ENCODE measurements at places on chromosomes 16 and 17. TPM values are rescaled to one million over a fixed set of nuclear protein-coding genes. Genes with fewer than 3 reads are reported as not detected.

KRTAP4-9 gene
- not detected for total RNA-seq

TUBB3 gene
- 3.4 TPM for total RNA-seq

ASGR1 gene
- total RNA-seq = 0.90 TPM

DNA sequence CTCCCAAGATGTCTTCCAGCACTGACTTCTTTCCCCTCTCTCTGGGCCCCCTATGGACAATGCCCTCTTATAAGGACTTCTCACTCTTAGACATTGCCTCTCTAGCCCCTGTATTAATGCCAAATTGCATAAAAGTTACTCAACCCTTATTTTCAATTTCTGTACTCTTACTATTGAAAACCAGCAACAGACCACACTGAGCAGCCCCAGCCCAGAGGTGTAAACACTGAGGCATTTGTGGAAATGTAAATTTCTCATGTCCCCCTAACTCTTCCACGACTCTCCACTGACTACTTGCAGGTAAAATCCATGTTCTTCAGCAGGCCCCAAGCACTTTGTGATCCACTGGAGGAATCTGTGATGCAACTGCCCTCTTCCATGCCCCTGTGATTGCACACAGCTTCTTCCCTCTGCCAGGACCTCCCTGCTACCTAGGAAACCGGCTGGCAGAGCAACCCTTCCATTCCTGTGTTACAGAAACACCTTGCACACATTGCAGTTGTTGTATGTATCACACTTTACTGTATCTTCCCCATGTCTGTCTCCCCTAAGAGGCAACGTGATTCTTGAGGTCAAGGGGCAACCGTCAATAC is 4.4 kb downstream of the N4BP1 start:
- DNase-seq = no peak

DNA sequence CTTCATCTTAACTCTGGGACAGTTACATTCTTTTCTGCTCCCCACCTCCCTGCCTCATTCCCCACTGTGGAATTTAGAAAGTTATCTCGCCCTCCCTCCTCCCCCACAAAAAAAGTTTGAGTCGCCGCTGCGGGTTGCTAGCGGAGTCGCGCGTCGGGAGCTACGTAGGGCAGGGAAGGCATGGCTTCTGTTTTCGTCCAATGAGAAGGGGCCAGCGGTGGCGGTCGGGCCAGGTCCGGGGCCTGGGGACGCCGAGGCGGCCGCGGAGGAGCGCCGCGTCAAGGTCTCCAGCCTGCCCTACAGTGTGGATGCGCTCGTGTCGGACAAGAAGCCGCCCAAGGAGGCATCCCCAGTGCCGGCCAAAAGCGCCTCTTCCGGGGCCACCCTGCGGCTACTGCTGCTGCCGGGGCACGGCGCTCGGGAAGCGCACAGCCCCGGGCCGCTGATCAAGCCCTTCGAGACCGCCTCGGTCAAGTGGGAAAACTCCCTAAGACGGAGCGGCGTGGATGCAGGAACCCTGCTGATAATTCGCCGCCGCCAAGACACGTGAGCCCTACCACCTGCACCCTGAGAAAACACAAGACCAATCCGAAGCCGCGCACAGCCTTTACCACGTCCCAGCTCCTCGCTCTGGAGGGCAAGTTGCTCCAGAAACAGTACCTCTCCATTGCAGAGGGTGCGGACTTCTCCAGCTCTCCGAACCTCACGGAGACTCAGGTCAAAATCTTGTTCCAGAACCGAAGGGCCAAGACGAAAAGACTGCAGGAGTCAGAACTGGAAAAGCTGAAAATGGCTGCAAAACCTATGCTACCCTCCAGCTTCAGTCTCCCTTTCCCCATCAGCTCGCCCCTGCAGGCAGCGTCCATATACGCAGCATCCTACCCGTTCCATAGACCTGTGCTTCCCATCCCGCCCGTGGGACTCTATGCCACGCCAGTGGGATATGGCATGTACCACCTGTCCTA is 8.9 kb downstream of the OR4D1 start:
- no peak for DNase-seq

RND2 gene
- 0.42 TPM for total RNA-seq

GRCh38 chr16:83744441-83744981 is 63.3 kb upstream of the HSBP1 start:
- DNase-seq = no peak

PTGES3L gene
- total RNA-seq = 0.76 TPM

- DNase-seq = no peak
Measured at GRCh38 chr17:45861165-45861564, 16.5 kb downstream of the SPPL2C start.

PPY gene
- 0.33 TPM for total RNA-seq

GRCh38 chr17:63764716-63765115 is 8.7 kb downstream of the CCDC47 start:
- no peak for DNase-seq
